Left renal cortex interstitium (tissue), 4 donors: ENCODE measurements at places on chromosomes 5 and 9. TPM values are rescaled to one million over a fixed set of nuclear protein-coding genes. Genes with fewer than 3 reads are reported as not detected.

GPR150 gene
- 0.08 TPM for polyA plus RNA-seq

BTNL3 gene
- polyA plus RNA-seq: 0.31 TPM

SLC6A7 gene
- polyA plus RNA-seq: 0.13 TPM

PHF19 gene
- 41.9 TPM for polyA plus RNA-seq

GRXCR2 gene
- polyA plus RNA-seq: not detected

LRRC26 gene
- not detected for polyA plus RNA-seq

BARHL1 gene
- polyA plus RNA-seq: not detected

TMEM252 gene
- 8.9 TPM for polyA plus RNA-seq

PCDHB5 gene
- 8.9 TPM for polyA plus RNA-seq

GARIN3 gene
- not detected for polyA plus RNA-seq

PCDHB9 gene
- 3.5 TPM for polyA plus RNA-seq

MELK gene
- polyA plus RNA-seq: 19.1 TPM

AQP3 gene
- 100 TPM for polyA plus RNA-seq

KIF20A gene
- polyA plus RNA-seq: 46.0 TPM

GAPT gene
- 0.85 TPM for polyA plus RNA-seq

CEL gene
- polyA plus RNA-seq: 5.4 TPM

ZFP2 gene
- polyA plus RNA-seq: 9.4 TPM

OR1J2 gene
- polyA plus RNA-seq: not detected

PCDHA6 gene
- 0.75 TPM for polyA plus RNA-seq

LCN2 gene
- 1.8 TPM for polyA plus RNA-seq

SAPCD2 gene
- 10.0 TPM for polyA plus RNA-seq

SPINK13 gene
- polyA plus RNA-seq: 0.58 TPM

CATSPER3 gene
- 1.3 TPM for polyA plus RNA-seq

TMEM232 gene
- 5.5 TPM for polyA plus RNA-seq

LTC4S gene
- 6.5 TPM for polyA plus RNA-seq

LOX gene
- 40.9 TPM for polyA plus RNA-seq

GABRA6 gene
- polyA plus RNA-seq: not detected

DRD1 gene
- polyA plus RNA-seq: not detected

C9orf50 gene
- 0.64 TPM for polyA plus RNA-seq

C5orf52 gene
- polyA plus RNA-seq: not detected

GRHPR gene
- 138 TPM for polyA plus RNA-seq

IFNE gene
- 0.53 TPM for polyA plus RNA-seq

GFI1B gene
- 0.87 TPM for polyA plus RNA-seq

STK10 gene
- polyA plus RNA-seq: 12.9 TPM

GRM6 gene
- 0.37 TPM for polyA plus RNA-seq

TAL2 gene
- 2.2 TPM for polyA plus RNA-seq

CDO1 gene
- 26.7 TPM for polyA plus RNA-seq

GPX8 gene
- 85.4 TPM for polyA plus RNA-seq

HTR1A gene
- not detected for polyA plus RNA-seq

PCDHB6 gene
- 3.3 TPM for polyA plus RNA-seq

SHOC1 gene
- 1.4 TPM for polyA plus RNA-seq

ABCA1 gene
- 12.0 TPM for polyA plus RNA-seq
